ENCODE measurements at places on chromosomes 13 and 19.

DNA sequence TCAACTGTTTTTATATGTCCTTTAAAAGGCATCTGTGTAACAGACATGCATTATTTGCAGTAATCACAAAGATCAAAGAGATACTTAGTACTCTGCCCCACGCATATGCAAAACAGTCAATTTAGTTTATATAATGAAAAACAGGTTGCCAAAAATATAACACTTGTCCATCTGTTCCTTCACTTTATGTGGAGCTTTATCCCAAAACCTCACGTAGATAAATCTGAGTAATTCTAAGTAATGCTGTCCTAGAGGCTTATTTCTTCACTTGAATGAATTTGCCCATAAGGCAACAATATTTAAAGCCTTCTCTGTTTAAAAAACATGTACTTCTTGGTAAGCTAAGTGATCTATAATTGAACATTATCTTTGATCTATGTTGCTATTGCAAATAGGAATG, 20.3 kb upstream of the SLITRK6 start:
- DNase-seq, result no peak

DNA sequence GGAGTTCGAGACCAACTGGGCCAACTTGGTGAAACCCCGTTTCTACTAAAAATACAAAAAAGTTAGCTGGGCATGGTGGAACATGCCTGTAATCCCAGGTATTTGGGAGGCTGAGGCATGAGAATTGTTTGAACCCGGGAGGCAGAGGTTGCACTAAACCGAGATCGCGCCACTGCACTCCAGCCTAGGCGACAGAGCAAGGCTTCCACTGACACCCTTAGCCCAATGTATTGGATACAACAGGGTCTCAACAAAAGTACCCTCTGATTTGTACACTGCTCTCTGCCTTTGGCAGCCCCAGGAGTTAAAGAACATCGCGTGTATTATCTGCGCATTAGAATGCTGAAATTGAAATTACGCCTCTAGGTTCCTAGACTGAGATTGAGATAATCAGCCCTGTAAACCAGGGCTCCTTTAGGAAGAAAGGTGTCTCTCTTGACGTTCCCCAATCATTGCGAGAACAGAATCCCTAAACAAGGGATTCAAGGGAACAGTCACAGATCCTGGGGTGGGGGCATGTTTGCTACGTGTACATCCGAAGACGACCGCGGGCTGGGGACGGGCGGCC, 21.9 kb downstream of the IPO5 start:
- no peak for DNase-seq

DNA sequence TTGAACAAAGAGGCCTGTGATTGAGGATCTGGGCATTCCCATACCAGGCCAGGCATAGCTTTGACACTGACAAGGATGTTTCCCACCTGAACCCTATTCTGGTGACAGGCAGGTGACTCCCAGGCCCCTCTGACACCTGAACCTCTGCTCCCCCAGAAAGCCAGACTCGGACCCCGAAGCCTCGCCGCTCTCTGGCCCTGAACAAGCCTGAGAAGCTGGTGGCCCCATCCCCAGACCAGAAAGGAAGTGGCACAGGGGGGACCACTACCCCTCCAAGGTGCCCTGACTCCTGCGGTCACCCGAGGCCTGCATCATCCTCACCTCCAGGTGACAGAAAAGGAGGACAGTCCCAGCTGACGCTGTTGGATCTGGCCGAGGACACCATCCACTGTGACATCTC, 14.7 kb downstream of the SIX5 start:
- DNase-seq, result no peak

DNA sequence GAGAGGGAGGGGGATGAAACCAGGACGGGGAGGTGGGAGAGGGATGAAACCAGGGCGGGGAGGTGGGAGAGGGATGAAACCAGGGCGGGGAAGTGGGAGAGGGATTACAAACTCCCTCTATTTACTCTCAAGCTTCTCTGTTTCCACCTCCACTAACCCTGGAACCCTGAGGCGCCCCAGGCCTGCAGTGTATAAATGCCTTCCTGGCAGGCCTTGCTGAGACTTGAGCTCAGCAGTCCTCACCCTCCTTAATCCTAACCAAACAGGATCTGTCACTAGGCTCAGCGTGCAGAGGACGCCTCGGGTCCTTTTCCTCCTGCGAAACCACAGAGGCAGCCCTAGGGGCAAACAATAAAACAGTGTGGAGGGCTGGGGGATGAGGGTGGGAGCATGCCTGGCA, 32.1 kb upstream of the OR1M1 start:
- peak; percentile 75 for DNase-seq

DNA sequence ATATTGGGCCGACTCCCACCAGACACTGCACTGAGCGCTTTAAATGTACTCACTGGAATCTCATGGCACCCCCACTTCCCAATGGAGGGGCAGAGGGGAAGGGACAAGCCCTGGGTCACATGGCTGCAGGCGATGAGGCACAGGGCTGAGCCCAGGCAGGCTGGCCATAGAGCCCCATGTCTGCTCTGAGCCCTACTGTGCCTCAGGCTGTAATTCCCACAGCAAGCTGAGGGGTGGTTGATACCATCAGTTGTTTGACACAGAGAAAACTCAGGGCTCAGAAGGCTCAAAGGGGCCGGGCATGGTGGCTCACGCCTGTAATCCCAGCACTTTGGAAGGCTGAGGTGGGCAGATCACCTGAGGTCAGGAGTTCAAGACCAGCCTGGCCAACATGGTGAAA, 25.1 kb downstream of the RFX1 start:
- DNase-seq, result no peak

GRCh38 chr19:47633517-47633916, 24.6 kb downstream of the BICRA start:
- no peak for DNase-seq

- no peak for DNase-seq
Measured at GRCh38 chr13:65914716-65915115, 1315.4 kb downstream of the PCDH9 start.

- DNase-seq, result peak; percentile 87
Measured at GRCh38 chr19:18204394-18205199, 755 bp upstream of the RAB3A start.

- no peak for DNase-seq
Measured at GRCh38 chr19:32256341-32256975, 89.0 kb upstream of the ZNF507 start.

GRCh38 chr13:75762955-75763354, 126.8 kb downstream of the LMO7 start:
- DNase-seq, result no peak

GRCh38 chr13:70571221-70571620, 463.0 kb upstream of the KLHL1 start:
- DNase-seq, result no peak

DNA sequence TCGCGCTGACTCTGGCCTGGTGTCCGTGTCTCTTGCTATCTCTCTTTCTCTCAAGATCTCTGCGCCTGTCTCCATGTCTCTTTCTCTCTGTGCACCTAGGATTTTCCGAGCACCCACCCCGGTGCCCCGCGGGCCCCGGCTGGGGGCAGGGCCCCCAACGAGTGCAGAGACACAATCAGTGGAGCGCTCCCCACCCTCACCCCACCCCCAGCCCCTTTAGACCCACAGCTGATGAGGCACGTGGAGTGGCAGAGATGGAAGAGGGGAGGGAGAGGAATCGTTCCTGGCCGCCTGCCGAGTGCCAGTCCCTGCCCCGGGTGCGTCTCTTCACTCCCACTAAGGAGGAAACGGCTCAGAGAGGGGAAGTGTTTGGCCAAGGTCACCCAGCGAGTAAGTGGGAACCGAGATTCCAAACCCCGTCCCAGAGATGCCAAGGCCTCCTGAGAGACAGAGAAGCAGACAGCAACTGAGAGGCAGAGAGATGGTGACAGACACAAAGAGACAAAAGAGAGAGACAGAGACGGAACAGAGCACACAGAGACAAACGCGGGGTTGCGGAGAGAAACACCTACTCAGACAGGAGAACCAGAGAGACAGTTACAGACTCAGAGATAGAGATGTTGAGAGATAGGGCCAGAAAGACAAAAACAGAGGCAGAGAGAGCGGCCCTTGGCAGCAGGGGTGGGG, 626 bp upstream of the BCL3 start:
- DNase-seq, result peak; percentile 17

DNA sequence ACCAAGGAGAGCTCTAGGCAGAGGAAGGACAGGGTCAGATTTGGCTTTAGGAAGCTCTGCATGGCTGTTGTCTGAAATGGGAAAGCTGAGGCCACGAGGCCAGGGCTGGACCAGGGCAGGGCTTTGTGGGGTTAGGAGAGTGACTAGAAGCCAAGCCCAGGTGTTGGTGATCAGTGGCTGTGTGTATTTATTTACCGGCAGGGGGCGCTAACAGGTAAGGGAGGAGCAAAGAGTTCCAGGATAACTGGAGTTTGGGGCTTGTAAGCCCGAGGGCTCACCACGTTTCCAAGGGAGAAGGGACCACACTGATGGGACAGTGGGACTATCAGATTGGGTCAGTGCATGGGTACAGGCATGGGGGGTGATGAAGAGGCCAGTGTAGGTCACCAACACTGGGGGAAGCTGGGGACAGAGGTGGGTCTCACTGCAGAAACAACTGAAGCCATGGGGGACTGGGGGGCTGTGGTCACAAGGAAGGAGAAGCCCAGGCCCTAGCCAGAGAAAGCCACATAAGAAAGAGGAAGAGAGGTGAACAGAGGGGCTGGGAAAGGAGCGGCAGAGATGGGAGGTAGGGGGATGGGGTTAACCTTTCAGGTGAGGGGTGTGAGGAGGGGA, 3.9 kb downstream of the TMEM147 start:
- peak; percentile 91 for DNase-seq

- no peak for DNase-seq
Measured at GRCh38 chr13:105627270-105627669, 908.2 kb downstream of the EFNB2 start.

DNA sequence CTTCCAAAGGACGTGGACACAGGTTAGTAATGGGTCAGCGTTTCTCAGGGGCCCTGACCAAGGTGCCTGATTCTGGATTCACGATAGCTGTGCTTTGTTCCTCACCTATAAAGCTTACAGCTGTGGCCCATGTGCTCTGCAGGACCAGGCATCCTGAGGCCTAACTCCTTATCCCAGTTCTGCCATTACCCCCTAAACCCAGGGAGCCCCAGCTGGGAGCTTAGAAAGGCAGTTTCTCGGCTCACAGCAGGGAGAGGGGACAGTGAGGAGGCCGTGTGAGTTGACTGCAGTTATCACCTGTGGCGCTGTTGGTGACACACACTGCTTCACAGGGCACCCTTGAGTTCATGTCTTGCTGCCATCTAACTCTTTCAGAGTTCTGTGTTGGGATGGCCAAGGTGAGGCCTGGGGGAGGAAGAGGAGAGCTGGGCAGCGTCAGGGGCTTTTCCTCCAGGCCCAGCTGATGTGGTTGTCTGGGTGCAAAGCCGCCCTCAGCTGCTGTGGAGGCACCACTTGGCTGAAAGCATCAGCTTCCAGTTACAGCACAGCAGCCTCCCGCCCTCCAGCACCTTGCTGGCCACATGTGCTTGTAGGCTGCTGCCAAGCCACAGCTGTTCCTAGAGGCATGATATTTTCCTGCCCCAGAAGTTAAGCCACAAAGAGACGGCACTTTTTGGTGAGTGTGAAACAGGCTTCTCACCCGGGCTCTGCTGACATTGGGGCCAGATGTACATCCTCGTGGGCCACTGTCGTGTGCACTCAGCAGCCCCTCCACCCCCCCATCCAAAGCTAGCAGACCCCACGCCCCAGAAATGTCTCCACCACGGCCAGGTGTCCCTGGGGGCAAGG, 99.6 kb upstream of the MCF2L start:
- DNase-seq, result no peak

- DNase-seq, result no peak
Measured at GRCh38 chr19:2244125-2244411, 5.1 kb upstream of the AMH start.

- DNase-seq, result no peak
Measured at GRCh38 chr19:31253526-31254179, 95.6 kb downstream of the TSHZ3 start.

GRCh38 chr19:50190439-50190891, 13.0 kb upstream of the MYH14 start:
- DNase-seq, result no peak

DNA sequence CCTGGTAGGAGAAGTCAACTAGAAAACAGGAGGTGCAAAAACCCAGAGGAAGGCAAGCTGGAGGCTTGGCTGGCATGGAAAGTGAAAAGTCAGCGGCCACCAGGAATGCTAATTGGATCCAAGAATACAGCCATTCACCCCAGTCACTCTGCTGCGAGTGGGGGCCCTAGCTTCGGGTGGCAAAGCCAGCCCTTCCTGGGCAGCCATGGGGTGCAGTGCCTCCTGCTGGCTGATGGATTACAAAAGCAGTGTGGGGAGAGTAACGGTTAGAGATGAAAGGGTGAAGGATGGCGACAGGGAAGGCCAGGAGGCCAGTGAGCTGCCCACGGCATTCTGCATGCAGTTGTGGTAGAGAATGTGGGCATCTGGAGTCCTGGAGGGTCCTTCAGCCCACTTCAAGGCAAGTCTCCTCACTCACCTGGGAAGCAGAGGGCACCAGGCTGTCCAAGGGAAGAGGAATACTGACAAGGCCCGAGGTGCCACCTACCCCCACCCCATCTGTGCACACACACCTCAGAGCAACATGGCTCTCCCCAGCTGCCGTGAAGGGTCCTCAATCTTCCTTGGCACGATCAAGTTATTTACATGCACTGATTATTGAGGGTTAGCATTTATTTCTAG, 20.3 kb upstream of the EPHX3 start:
- DNase-seq, result peak; percentile 55

DNA sequence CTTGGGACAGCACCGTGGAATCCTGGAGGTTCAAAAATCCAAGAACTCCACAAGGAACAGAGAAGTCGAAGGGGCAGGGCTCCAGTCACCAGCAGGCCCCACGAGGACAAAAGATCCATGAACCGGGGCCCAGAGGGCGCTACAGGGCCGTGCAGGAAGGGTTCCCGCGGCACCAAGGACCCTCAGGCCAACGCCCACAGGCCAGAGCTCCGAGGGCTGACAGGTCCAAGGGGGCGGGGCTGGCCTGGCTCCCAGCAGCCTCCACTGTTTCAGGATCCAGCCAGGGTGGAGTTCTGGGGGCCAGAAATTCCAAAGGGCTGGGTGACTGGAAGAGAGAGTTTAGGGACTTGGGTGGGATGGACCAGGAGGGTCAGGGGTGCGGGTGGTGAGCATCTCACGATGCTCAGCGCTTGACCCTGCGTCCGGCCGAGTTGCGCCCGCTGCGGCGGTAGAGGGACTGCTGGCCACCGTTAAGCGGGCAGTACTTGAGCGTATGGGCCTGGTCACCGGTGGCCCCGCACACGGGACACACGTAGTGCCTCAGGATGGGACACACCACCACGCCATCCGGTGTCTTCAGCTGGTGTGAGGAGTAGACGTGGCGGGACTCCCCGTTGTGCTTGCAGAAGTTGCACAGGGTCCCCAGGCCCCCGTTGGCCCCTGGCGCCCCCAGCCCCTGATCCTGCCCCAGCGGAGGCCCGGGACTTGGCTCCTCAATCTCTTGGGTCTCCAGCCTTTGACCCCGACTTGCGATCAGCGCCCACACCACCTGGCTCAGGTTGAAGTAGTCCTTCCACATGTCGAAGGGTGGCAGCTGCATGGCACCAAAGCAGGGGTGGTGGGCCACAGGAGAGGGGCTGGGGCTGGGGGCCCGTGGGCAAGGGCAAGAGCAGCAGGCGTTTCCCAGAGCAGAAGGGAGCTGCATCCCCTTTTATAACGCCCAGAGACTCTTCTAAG, at the start of gene NANOS2:
TSS of gene NANOS2 (minus strand) at position 905 of the 957 bp plus-strand sequence. CDS start at position 820, 85 bp downstream.
- DNase-seq, result peak; percentile 84

All from neural progenitor cell (in vitro differentiated cells).